ENCODE measurements at places on chromosomes 5 and 9.

GRCh38 chr9:29078063-29078666 is 1504.9 kb upstream of the C9orf72 start:
- no peak for DNase-seq

- no peak for DNase-seq
These were observed 111.8 kb upstream of the FCN2 start for GRCh38 chr9:134768709-134769351.

GRCh38 chr9:70403166-70403565 is 11.3 kb downstream of the KLF9 start:
- no peak for DNase-seq

GRCh38 chr9:4936823-4937222 is 48.2 kb upstream of the JAK2 start:
- no peak for DNase-seq

DNA sequence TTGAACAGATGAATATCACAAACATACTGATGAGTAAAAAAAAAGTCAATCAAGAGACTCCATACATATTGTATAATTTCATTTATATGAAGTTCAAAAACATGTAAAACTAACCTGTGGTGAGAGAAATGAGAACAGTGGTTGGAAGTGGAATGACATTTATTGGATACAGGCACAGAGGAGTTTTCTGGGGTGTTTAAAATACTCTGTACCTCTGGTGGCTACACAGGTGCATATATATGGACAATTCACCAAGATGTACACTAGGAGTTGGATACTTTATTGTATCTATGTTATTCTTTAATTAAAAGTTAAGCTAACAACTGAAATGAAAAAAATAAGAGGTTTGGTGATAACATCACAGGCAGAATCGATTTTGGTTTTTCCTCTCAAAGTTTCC is 14.1 kb downstream of the FOXD1 start:
- no peak for DNase-seq

DNA sequence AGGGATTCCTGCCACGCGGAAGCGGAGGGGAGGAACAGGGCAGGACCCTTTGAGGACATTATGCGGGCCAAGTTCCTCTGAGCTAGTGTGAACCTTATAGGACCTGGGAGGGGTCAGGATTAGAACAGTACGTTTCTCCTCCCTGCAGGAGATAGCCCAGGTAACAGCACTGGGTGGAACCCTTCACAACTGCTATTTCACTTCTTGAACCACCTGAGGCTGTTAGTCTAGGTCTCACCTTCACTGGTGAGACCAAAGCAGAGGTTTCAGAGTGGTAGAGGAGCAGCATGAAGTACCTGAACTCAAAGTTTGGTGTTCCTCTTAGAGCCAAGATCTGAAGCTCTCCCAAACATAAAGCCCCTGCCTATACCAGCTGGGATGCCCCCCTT is 832 bp downstream of the EIF4EBP3 start:
- DNase-seq = no peak
